ENCODE measurements at places on chromosomes 6 and 20. TPM values are rescaled to one million over a fixed set of nuclear protein-coding genes. Genes with fewer than 3 reads are reported as not detected.

DNA sequence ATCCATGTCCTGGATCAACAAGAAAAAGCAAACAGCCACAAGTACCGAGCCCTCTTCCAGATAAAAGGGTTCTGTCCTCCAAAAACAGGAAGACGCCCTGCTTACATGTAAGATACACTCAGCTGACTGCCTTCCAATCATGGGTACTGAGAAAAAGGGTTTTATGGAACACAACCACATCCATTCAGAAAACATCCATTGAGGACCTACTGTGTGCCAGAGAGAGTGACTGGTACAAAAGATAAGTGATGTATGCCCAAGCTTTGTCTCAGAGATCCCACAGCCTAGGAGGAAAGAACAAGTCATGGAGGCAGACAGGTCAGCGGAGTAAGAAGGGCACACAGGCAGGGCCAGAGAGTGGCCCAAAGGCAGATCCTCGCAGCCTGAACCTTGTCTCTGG is 94.8 kb upstream of the SSTR4 start:
- no peak for DNase-seq

- DNase-seq = no peak
These were observed 6.2 kb downstream of the TGM2 start for GRCh38 chr20:38158701-38159351.

- no peak for DNase-seq
These were observed 33.9 kb downstream of the JAG1 start for GRCh38 chr20:10639737-10640556.

DNA sequence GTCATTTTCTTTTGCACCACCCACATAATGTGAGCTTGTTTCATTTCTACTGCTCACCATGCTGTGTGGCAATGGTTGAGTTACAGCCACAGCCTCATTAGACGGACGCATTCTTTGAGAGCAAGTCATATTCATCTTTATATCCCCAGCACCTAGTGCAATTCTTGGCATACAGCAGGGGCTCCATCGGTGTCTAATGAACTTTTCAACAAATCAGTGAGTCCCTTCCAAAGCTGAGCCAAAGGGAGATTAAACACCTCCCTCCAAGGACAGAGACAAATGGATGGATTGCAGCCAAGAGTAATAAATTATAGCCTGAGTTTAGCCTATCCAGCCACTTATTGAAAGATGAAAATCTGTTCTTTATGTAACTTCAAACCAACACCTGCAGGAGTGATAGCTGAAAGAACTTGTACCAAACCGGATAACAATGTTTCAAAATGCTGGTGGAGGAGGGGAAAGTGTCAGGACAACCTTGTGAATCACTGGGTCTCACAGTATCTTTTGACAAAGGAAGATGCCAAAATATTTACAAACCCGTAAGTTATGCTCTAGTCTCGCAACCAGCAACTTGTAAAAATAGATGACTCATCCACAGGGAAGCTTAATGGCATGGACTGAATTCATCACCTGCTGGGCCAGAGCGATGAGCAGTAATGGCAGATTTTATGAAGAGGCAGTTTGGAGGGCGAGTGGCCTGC is 139.0 kb downstream of the PXDC1 start:
- DNase-seq = no peak

DNA sequence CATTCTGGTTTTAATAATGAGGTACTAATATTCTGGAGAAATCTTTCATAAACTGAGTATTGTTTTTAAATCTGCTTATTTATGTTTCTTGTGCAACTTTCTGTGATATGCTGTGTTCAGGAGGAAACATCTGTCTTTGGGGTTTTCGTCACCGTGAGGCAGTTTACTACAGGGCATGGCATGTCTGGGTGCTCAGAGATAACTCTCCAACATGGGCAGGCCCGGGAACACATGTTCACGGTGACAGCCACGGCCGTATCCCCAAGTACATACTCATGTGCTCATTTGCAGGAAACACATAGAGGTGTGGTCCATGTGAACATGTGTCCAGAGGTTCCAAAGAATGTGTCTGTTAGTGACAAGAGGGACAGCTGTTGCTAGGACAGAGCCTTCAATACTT is 62.1 kb upstream of the CNKSR3 start:
- DNase-seq = no peak

DNA sequence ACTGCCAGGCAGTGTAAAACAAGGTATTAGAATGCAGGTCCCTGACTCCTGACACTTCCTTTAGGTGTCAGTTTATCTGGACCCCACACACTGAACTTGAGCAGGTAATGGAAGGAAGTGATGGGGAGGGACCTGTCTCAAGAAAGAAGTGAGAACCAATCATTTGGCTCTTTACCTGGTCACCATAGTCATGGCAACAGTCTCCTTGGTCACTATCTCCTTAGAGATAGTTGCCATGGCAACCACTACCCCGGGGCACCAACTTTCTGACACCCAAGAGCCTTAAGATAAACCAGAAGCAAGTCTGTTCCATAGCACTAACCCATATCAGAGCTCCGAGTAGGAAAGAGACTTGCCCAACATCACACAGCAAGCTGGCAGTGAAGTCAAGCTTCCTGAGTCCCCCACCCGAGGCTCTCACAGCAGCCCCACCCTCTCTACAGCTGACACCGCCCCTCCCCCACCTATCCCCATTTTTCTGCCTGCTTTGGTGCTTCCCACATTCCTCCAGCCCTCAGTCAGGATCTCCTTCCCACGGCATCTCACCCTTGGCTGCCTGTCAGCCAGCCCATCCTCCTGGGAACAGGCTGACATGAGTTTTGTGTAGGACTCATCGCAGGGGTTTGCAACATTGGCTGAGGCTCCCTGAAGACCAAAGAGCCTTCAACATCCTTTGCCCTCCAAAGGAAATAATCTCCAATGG is 16.3 kb upstream of the HM13 start:
- no peak for DNase-seq

DNA sequence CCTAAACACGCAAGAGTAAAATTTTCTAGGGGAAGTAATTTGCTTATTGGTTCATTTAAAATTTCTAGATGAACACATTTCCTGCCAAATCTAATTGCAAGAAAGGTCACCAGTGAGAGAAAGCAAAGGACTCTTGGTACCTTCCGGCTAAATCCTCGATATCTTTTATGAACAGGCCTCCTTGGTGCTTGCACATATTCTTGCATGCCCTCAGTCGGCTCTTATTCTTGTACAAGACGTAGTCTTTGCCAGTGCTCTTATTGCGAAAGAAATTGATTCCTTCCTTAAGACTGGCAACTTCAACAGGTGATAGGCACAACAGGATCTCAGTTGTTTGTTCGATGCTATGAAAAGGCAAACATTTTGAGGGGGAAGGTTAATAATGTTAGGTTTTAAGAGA is 141.7 kb upstream of the CARMIL1 start:
- DNase-seq = no peak

- DNase-seq = no peak
These were observed 16.7 kb upstream of the ENTPD6 start for GRCh38 chr20:25178563-25179438.

DNA sequence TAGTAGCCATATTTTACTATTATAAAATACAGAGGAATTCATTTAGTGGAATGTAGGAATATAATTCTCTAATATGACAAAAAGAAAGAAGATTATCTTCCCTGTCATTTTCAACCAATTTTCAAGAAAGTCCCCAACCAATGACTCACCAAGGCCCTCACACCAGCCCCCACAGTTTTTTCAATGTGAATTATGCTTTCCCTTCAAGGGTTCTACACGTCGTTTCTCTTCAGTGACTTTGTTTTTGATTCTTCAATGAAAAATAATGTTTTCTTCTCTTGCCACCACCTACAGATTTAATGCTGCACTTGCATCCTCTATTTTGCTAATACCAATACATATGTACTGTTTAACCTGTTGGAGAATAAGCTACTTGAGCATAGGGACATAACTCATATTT is 841.3 kb downstream of the PHF3 start:
- DNase-seq = no peak

- no peak for DNase-seq
These were observed 20.0 kb downstream of the FAM209B start for GRCh38 chr20:56552911-56553629.

DNA sequence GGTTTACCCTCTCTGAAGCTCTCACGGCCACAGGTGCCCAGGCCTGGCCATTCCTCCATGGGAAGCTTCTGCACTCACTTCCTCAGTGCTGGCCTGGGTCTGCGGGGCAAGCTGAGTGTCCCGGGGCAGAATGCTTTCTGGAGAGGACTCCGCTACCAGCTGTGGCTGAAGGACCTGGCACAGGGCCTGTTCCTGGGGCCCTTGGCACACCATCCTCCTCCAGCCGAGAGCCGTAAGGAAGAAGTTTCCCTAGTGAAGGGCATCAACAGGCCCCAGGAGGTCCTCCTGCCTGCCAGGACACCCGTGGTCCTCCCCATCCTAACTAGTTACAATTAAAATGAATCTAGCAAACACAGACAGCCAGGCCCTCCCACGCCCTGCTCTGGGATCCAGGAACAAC is 14.0 kb upstream of the KCNK15 start:
- no peak for DNase-seq

The PAX1 gene
- not detected for total RNA-seq

The SLC13A3 gene
- 31.5 TPM for total RNA-seq

The CTCFL gene
- total RNA-seq = not detected

Data from kidney (tissue), 22 donors.